Stimulated activated CD8-positive, alpha-beta memory T cell treated with anti-CD3 and anti-CD28 coated beads, Interleukin-2, amount 100 ng/mL, for 1 hour (primary cell): ENCODE measurements at places on chromosomes 16 and 17.

GRCh38 chr17:74712756-74713155 lies at the start of gene CD300LF:
Gene CD300LF (minus strand): TSS chr17:74712923. CDS start chr17:74712866, 57 bp downstream.
- no peak for DNase-seq

- no peak for DNase-seq
Measured at GRCh38 chr16:31188450-31189411, 8.8 kb downstream of the FUS start.

- no peak for DNase-seq
Measured at GRCh38 chr17:81481815-81482505, 30.6 kb downstream of the ACTG1 start.

DNA sequence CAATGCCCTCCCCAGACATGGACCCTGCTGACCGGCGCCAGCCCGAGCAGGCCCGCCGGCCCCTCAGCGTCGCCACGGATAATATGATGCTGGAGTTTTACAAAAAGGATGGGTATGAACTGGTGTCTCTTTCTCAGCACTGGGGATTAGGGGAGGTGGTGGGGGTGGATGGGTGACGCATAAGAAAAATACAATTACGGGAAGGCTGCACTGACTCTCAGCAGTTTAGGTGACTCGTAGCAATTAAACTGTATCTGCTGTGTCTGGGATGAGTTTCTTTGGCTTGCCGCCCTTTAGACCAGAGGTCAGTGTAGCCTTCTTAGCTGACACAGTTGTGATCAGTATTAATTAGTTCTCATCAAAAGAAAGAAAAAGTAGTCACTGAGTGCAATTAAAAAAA lies 59.0 kb downstream of the ELAC2 start:
- DNase-seq, result no peak
